ENCODE measurements at places on chromosomes 7 and 10.

GRCh38 chr7:135186841-135187253 is 16.3 kb upstream of the CYREN start:
- DNase-seq: no peak

- DNase-seq: no peak
Observed at GRCh38 chr10:79089632-79090031, 20.9 kb downstream of the ZMIZ1 start.

- no peak for DNase-seq
Observed at GRCh38 chr7:158733775-158734494, 29.3 kb upstream of the NCAPG2 start.

DNA sequence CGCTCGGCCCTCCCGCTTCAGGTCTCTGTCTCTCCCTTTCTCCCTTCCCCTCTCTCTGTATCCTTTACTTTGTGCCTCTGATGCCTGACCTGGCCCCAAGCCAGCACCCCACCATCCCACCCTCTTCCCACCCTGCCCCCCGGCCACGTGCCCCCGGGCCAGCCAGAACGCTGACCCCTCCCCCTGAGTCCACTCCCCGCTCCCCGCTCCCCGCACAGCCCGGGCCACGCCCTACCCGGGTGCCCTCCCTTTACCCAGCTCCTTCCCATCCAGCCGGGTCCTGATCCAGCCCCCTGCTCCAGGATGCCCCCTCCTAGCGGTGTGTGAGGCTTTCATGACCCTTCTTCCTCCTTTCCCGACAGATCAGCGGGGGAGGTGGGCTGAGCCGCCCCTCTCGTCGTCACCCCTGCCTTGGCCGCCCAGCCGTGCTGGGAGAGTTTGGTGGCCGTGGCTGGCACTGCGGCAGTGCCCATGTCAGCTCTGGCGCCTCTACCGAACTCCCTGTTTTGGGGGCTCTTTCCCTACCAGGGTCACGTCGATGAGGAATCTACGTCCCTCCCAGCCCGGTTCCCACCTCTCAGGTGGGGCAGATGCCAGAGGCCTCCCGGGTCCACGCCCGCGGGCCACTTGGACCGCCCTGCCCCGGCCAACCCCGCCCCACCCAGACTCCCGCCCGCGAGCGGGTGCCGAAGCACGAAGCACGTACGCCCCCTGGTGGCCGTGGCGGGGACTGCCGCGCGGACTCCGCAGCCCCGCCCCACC is 127.4 kb downstream of the UBE2H start:
- peak; percentile 69 for DNase-seq

DNA sequence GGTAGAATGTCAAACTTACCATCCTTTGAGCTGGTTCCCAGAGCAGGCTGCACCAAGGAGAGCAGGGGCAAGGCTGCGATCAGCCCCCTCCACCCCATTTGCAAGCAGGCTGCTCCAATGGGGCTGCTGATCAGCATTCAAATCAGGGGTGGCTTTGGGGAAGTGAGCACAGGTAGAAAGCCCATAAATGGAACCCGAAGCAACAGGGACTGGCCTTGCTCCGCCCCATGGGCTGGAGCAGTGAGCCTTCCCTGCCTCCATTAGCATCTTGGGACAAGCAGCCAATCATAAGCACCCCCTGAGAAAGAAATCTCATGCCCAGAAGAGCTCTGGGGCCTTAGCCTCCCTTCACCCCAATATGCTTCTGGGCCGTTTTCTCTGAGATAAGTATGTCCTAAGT is 4.0 kb upstream of the PKD1L1 start:
- DNase-seq: no peak

DNA sequence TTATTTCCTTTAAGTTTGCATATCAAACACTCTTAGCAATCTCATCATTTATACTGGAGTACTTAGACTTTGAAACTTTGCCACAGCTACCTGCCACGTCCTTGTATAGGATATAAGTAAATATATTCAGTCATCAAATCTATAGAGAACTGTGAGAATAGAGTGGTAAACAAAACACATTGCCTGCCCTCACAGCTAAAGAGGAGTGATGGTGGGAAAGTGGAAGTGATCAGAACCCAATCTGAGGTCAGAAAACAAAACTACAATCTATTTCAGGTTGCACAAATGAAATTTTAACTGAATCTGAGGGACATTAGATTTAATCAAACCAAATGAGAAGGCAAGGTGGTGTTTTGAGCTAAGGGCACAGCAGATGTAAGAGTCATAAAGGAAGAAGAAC is 74.8 kb downstream of the ZEB1 start:
- DNase-seq: no peak

- DNase-seq: no peak
Observed at GRCh38 chr10:117133273-117134055, 4.6 kb downstream of the VAX1 start.

- peak; percentile 7 for DNase-seq
Observed at GRCh38 chr10:70672165-70673042, at the start of gene ADAMTS14. Gene ADAMTS14 (plus strand): TSS chr10:70672506. CDS start chr10:70672803, 297 bp downstream.

GRCh38 chr10:6195376-6195775 is 7.4 kb upstream of the PFKFB3 start:
- no peak for DNase-seq

- DNase-seq: peak; percentile 68
Observed at GRCh38 chr7:27606270-27607209, 56.1 kb downstream of the HIBADH start.

- peak; percentile 67 for DNase-seq
Observed at GRCh38 chr7:100132697-100133151, 6.0 kb downstream of the MBLAC1 start.

- DNase-seq: no peak
Observed at GRCh38 chr10:119284679-119285096, 77.3 kb downstream of the GRK5 start.

- DNase-seq: no peak
Observed at GRCh38 chr7:70063927-70064326, 465.7 kb downstream of the AUTS2 start.

DNA sequence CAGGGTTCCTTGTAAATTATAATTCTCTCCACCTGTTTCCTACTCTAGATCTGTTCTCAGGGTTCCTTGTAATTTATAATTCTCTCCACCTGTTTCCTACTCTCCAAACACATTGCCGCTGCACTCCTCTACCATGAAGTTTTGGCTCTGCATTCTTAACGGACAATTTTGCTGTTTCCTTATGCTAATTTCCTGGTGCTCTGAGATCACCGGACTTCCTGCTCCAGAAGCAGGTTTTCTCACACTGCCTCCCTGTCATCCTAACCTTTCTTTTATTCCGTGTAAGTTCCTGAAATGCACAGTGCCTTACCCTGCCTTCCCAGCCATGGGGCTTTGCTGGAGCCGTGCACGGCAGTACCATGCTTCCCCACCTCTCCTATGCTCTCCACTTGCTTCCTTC is 256.8 kb downstream of the PLXNA4 start:
- no peak for DNase-seq

DNA sequence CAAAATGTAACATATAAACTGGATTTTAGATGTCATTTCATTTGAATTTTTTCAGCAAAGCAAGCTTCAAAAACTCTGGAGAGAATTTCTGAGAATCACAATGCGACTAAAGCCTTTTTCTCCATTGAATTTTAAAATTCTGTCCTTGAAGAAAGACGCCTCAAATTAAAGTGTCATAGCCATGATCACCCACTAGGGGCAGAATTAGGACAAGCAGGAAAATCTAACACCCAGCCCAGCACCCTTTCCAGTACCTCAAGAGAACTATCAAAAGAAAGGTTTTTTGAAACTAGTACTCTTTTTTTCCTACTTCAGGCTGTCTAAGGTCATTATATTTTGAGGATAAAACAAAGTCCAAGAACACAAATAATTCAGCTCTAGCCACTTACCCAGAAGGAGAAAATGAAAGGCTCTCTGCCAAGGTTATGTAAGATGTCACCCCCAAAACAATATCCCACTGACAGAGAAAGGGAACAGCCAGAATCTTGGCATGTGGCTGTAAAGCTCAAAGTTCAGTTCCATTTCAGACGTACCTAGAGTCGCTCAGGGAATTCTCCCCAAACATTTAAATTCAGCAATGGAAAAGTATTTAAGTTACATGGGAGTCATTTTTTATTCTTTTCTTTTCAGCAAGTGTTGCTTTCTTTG is 299.4 kb downstream of the SNX13 start:
- peak; percentile 16 for DNase-seq

GRCh38 chr10:114613237-114613979 is 44.7 kb downstream of the ABLIM1 start:
- no peak for DNase-seq

- DNase-seq: no peak
Observed at GRCh38 chr7:74178632-74179031, 4.5 kb downstream of the EIF4H start.

- DNase-seq: no peak
Observed at GRCh38 chr7:87875151-87876039, 765 bp downstream of the SLC25A40 start.

GRCh38 chr10:14584661-14585060 is 190.0 kb downstream of the FAM107B start:
- no peak for DNase-seq

DNA sequence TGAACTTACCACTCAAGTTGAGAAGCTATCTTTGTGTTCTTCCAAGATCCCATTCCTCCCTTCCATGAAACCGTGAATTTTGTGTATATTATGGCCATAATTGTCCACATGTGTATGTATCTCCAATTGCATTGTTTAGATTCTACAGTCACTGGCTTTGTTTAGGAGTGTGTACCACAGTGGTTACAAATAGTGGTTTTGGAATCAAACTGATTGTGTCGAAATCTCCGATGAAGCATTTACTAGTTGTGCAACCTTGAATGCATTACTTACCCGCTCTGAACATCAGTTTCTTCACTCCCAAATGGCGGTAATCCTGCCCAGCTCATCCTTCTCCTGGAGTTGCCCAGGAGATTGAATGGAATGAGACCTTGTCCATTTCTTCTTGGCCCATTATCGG is 145.0 kb upstream of the ZNF32 start:
- DNase-seq: no peak

DNA sequence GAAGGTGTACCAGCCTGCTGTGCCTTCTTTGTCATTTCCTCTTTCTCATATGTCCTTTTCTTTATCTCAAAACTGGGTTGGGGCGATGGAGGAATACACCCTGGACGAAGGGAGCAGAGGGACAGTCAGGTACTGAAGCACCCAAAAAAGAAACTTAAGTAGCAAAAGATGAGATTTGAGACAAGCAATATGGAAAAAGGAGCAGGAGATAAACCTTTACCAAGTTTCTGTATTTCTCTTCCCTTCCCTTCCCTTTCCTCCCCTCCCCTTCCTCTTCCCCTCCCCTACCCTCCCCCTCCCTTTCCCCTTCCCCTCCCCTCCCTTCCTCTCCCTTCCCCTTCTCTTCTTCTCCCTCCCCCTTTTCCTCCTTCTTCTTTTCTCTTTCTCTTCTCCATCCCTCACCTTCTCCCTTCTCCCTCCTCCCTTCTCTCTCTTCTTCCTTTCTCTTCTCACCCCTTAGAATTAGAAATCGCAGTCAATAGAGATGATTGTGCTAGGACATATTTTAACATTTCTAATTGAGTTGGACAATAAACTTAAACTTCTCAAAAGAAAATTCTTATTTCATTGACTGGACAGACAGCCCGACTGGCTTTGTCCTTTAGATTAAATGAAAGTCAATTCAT is 114.7 kb upstream of the PLXDC2 start:
- no peak for DNase-seq

DNA sequence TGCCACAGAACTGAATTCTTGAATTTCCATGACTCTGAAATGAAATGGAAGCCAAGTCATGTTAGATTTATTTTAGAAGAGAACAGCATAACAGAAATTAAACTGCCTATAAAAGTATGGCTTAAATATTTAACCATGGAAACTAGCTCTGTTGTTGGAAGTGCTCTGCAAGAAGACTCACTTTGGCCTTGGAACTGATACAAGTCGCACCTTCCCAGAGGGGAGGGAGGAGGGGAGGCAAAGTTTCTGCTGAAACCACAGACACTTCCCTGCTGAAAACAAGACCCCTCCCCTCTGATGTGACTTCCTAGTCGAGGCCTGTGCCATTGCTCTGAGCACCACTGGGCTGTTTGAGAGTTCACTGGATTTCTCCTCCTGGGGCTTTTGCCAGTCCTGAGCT is 72.1 kb downstream of the OR13A1 start:
- no peak for DNase-seq

GRCh38 chr7:41955893-41956675 is 253.2 kb upstream of the INHBA start:
- DNase-seq: peak; percentile 70

- no peak for DNase-seq
Observed at GRCh38 chr10:129864601-129865126, 99.4 kb downstream of the EBF3 start.

DNA sequence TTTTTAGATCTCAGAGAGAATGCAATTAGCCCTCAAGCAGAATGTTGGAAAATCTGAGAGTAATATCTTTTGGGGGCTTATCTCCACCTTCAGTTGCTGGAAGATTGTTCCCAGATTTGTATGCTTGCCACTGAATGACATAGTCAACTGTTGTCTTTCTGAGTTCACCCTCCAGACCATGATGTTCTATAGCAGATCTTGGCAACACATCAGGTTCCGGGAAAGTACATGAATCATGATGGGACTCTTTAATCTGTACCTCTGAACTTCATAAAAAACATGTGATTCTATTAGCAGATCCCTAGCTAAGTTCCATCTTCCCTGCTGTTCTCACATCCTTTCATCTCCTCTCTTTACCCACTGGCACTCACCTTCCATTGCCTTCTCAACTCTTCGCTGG is 68.9 kb downstream of the PLCE1 start:
- no peak for DNase-seq

DNA sequence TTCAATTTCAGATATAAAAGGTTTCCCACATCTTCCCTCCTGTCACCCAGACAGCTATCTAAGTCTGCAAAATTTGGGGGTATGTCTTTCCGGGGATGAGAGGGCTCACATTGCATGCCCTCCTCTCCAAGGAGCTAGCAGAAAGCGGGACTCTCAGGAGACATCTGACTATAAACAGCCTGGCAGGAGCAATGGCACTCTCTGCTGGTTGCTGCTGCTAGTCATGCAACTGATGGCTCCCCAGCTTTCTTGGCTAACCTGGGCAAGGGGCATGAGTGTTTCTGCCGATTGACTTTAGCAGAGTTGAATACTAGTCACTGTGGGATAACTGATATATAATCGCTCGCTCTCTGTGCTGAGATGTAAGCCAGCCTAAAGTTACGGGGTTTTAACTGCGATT is 12.0 kb downstream of the TBX20 start:
- no peak for DNase-seq

DNA sequence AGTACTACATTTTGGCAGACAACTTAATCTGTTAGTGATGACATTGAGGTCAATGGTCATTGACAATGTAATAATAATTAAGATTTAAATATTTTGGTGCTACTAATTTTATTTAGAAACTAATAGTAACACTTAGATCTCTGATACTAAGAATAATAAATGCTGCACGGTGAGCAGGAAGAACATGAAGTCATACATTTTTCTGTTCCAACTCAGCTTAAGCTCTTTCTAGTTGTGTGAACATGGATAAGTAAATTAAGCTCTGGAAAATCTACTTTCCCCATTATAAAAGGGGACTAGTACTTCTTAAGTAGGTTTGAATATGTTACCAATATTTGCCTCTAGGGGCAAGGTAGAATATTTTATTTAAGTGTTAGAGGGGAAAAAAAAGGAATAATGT is 65.9 kb upstream of the MEOX2 start:
- DNase-seq: no peak

DNA sequence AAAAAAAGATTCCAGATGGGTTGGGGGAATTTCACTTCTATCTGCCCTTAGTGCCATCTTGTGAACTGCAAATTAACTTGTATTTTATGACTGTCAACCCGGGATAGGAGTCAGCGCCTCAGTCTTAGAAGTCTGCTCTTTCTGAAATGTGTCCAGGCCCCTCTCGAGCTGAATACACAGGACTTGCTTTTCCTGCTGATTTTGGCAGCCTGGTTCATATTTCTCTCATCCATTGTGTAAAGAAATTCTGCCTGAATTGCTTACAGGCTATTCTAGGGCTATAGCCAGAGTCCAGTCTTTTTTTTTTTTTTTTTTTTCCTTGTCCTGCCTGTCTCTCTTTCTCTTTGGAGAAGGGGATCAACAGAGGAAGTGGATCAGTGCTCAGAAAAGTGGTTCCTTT is 24.6 kb downstream of the GATA3 start:
- no peak for DNase-seq

Measured in kidney capillary endothelial cell (primary cell).